ENCODE measurements at places on chromosomes 1 and 21.

DNA sequence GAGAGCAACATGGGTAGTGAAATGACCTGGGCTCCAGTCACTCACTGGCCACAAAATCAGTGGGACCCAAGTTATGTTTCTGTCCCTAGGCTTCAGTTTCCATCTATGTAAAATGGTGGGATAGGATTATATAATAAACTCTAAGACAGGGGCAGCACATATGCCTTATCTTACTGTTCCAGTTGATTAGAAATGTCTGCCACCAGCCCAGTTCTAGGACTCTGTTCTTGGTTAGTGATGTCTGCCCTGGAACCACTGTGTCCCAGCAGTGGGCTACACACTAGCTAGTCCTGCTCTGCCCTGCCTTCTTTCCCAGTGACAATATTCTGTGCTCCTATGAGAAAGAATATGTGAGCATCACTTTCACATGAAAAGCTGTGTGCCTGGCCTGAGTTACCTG is 138.3 kb downstream of the PCNX2 start:
- DNase-seq: no peak

- DNase-seq: no peak
Observed at GRCh38 chr1:61190618-61191432, 108.5 kb downstream of the NFIA start.

DNA sequence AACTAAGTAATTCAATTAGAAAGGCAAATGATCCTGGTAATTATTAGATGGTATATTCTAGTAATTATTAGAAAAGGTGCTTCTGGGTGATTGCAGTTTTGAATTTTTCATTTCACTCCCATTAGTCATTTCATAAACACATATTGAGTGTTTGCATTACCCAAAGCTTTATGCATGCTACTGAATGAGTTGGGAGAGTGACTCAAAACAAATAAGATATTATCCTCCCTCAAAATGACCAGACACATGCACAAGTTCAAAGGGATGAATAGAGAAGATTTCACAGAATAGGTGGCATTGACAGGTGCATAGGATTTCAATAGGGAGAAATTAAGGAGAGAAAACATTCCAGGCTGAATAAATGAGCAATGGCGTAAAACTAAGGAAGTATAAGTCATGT is 84.7 kb downstream of the PHTF1 start:
- DNase-seq: no peak

GRCh38 chr1:180179162-180179957 is 24.7 kb downstream of the QSOX1 start:
- DNase-seq: no peak

DNA sequence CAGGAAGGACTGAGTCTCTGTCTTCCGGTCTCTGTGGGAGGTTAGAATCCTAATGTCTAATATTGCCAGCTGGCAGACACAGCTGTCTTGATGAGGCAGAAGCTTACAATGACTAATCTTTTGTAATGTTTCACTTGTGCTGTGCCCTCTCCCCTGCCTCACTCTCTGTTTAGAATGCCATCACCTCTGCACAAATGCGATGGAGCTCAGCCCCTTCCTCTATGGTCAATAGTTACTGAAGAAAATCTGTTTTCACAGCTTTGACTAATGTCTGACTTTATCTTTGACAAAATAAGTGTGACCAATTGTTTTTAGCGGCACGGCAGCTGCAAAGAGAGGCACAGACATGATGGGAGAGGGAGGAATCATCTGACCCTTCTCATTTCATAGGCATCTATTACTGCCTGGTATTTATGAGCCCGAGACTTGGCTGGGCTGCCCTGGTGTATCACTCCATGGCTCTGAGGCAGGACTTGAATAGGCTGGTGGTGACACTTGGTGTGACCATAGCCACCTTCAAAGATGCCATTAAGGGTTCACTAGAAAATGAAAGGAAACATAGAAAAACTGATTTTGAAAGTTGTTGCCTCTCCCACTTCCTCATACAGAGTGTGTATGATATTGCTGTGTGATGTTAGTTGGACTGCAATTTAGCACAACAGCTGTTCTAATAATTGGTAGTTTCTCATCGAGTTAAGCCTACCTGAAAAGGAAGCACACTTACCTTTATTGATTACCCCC is 163.2 kb upstream of the NBPF11 start:
- no peak for DNase-seq

- no peak for DNase-seq
Observed at GRCh38 chr1:182984621-182985020, 31.7 kb upstream of the SHCBP1L start.

DNA sequence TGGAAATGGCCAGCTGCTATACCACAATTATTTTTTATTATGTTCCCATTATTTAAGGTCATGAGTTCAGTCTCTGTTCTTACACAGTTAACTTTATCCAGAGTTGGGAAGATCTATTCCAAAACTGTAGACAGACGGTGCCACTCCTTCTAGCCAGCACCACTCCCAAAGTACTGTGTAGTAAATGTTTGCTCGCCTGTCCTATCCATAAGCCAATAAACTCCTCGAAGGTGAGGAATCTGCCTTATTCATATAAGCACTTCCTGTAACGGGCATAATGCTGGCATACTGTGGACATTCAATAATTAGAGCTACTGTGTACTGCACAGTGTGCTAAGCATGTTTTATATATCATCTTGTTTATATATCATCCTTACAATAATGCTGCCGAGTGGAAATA is 26.1 kb upstream of the STMN1 start:
- no peak for DNase-seq

GRCh38 chr21:46455575-46456385 is 2.9 kb upstream of the DIP2A start:
- DNase-seq: no peak

DNA sequence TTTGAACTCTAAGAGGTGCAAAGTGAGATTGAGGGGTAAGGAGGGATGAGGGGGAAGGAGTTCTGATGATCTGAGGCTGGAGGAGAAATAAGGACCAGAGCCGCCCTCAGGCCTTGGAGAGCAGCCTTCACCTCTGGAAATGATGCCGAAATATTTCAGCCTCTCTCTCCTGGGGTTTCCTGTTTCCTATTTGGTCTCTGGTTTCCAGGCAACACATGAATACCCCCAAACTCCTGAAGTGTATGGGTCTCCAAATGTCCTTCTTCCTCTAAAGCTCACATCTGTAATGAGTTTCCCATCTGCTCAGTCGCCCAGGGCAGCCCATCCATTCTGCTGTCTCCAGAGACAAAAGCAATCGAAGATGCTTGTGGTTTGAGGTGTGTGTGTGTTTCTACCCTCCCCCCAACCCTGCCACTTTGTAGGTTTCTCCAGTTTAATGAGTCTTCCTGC is 52.0 kb upstream of the FAM20B start:
- no peak for DNase-seq

- DNase-seq: no peak
Observed at GRCh38 chr21:33901412-33902288, 14.0 kb downstream of the ATP5PO start.

- no peak for DNase-seq
Observed at GRCh38 chr1:65975708-65976107, 183.0 kb downstream of the PDE4B start.

- no peak for DNase-seq
Observed at GRCh38 chr1:81466961-81467360, 333.8 kb upstream of the ADGRL2 start.

- DNase-seq: no peak
Observed at GRCh38 chr1:55443175-55443915, 228.2 kb upstream of the USP24 start.

- DNase-seq: no peak
Observed at GRCh38 chr1:179445593-179445992, 79.8 kb downstream of the AXDND1 start.

DNA sequence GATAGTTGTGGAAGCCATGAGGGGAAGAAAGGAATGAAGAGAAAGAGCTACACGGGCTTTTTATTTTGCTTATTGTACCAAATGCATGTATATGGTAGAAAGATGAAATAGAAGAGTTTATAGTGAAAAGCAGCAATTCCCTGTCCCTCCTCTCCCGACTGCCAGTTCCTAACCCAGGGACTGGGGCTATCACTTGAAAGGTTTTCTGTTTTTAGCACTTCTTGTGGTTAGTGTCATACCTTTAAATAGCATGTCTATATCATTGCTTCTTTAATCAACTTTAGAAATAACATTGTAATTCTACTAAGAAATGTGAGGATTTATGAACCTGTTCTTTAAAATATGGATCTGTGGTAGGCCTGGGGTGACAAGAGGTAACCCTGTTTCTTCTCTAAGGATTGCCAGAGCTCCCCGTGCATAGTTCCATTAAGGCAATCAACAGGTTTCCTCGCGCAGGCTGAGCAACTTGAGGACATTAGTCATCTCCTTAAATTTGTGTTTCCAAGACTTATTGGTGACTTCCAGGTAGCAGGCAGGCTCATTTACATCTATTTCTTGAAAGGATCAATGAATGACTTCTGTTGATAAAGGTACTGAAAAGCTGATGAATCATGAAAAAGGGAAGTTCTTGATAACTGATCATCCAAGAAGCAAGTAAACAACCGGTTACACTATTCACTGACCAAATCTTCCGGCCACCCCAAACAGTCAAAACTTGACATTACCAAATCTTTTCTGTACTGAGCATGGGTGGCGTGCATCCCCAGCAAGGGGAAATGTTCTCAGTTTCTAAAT is 37.8 kb upstream of the S1PR1 start:
- DNase-seq: no peak

DNA sequence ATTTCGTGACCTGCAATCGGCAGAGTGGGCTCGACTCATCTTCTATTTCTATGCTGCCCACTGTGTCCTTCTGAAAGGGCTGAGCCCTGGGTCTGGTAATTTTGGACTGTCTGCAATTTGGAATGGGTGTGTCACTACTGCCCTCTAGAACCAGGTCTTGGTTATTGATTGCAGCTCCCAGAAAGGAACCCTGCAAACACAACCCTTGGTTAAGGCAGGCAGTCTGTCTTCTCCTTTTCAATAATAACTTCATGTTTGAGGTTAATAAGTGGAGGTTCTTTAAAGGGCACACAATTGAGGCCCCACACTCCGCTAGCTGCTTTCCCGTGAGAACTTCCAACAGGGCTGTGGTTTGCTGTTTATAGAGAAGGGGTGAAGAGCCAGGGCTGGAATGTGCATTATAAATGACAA is 79.9 kb upstream of the LYST start:
- DNase-seq: no peak

- no peak for DNase-seq
Observed at GRCh38 chr1:221100611-221101010, 221.4 kb downstream of the HLX start.

All from GM12892 (cell line).